ENCODE measurements at places on chromosomes 2 and 18.

- DNase-seq, result no peak
Measured at GRCh38 chr2:102064679-102065674, 73.2 kb downstream of the IL1R2 start.

DNA sequence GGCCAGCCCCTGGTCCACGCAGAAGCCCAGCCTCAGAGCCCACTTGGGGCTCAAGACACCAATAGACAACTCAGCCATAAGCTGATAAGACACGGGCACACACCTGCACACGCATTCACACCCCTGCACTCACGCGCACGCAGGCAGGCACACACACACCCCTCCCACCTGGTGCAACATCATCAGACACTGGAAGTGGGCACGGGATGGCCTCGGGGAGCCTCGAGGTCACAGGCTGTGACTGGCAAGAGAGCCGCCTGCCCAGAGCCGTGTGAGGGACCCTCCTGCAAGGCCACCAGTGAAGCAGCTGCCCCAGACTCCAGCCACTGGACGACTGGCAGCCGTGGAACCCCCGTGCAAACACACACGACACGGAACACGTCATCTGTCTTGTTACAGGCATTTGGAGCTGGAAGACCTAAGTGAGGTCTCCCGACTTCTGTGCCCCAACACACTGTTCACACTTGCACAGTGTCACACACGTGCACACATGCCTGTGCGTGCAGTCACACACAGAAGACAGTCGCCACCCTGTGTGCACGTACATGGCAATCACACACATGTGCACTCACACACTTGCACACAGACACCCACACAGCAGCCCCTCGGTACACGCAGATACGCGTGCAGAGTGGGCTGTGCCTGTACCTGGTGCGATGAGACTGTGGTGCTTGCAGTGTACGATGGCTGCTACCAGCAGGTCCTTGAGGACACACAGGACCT, 959 bp downstream of the MAB21L4 start:
- no peak for DNase-seq

GRCh38 chr2:235803028-235803427, 309.2 kb downstream of the AGAP1 start:
- DNase-seq, result no peak

DNA sequence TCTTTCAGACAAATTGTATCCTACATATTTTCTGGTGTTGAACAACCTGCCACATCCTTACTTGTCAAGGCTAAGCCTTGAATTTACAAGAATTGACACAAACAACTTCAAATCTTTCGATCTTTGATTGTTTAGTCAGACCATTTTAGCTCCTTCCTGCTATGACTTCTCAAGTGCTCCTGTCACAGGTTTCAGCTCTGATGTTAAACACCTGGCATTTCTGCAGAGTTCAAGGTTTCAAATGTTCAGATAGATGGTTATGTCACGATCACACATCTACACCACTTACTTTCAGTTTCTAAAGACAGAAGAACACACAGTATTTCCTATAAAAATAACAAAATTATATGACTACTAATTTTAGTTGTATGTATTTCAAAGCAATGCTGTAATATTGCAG, 84.0 kb downstream of the RND3 start:
- DNase-seq, result no peak

DNA sequence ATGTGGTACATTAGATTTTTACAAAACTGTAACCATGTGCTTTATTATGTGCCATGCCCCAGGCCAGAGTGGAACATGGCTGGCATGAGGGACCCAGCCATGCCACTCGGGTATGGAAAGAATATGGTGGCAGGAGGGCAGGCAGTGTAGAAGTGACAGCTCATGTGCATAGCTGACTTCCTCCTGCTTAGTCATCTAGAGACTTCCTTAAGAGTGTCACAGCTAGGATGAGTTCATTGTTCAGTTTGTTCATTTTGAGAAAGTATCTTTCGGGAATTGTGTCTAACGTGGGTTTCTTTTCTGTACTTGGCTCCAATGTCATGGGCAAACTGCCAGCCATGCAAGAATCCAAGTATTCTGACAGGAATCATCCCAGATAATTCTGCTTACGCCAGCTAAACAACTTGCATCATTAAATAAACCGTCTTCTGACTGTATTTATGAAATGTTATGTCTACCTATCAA, 94.3 kb upstream of the ITGB6 start:
- DNase-seq, result no peak

DNA sequence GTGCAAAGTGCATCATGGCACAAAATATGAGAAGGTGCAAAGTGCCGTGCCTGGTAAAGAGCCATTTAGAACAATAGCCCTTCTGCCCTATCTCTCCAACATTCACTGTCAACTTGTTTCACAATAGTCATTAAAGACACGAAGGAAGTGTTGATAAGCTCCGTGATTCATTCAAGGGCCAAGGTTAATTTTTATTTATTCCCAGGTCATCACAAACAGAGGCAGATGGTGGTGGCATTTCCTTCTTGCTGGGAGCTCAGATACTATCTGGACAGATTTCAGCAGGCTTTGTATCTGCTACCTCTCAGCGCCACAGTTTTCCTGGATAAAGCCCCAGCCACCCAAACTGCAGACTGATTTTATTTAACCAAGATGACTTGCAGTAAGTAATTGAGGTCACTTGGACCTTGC, 309.3 kb downstream of the ZNF521 start:
- no peak for DNase-seq

- DNase-seq, result no peak
Measured at GRCh38 chr2:33014268-33014667, 67.5 kb downstream of the LTBP1 start.

DNA sequence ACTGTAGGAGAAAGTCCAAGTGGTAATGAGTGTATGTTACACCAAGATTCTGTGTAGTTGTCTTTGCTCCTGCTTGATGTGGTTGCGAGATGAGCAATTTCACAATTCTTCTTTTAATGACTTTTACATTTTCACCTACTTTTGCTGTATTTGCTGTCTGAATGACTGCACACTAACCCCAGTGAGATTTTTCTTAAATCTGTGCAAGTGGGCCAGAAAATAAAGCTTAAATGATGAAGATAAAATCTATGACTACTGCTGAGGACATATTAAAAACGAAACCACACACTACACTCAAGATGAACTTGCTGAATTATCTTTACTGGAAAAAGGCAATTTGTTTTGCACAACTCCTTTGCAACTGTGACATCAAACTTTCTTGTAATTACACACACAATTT, 4.1 kb downstream of the LDAH start:
- DNase-seq, result no peak

DNA sequence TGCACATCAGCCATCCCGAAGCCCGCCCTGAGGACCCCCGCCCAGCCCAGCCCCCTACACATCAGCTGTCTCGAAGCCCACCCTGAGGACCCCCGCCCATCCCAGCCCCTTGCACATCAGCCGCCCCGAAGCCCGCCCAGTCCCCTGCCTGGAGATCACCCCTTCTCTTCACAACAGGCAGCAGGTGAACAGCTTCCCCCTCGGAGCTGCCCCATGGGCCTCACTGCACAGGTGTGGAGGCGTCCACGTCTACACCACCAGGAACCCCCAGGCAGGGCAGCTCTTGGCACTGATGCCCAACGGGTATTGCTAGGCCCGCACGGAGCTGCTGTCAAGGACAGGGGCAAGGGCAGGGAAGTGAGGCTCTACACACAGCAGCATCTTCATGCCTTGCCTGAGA, 137.6 kb downstream of the HDAC4 start:
- DNase-seq, result no peak

DNA sequence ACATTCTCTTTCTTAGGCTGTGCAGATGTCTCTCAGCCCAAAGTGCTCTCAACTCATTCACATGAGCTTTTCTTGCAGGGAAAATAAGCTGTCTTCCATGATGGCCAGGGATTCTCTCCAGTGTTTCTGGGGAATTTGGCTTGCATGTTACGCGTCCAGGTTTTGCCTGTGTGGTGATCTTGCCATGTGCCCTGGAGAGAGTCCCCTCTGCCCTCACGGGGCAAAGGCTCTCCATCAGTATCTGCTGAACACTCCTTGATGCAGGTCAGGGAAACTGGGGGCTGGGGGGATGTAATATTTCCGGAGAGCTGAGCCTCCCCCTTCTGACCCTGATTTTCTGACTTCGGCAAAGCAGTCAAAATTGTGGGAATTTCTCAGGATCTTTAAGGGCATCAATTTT, 87.6 kb downstream of the ACKR3 start:
- no peak for DNase-seq

- no peak for DNase-seq
Measured at GRCh38 chr2:118974103-118974993, 32.4 kb downstream of the MARCO start.

DNA sequence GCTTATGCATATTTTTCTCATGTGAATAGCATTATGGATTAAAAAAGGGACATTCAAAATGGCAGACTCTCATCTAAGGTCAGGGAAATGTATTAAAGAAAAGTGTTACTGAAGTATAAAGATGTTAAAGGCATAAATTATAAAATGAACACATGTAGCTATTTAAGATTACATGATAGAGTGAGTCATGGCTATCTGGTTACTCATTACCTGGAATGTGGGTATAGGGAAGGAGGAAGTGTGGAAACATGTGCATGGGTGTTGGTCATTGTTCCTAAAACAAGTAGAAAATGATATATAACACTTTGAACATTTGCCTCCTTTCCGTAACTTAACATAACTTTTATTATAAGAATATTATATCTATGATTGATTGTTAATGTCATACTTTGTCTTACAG, 66.4 kb downstream of the MYO1B start:
- DNase-seq, result no peak

GRCh38 chr2:96801005-96801785, 14.9 kb upstream of the CNNM3 start:
- peak; percentile 88 for DNase-seq

DNA sequence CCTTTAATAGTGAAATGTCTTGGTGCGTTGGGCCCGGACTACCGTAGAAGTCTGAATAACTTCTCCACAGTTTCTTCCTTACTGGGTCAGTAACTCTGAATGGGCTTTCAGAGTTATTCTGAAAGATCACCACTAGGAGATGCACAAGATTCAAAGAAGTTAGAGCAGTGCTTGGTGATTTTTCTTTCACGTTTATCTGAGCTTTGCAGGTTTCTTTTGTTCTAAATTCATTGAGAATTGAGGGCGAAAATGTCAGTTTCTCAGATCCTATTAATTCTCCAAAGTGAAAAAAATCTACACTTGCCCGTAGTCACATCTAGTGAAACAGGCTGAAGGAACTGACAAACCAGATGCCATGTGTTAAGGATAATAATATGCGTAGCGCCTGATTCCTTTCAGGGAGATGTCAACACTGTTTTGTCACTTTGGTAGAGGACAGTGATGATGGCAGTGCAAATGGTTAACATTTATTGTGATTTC, 70.1 kb downstream of the QPCT start:
- DNase-seq, result peak; percentile 48

- no peak for DNase-seq
Measured at GRCh38 chr18:5937795-5938194, 42.5 kb upstream of the TMEM200C start.

DNA sequence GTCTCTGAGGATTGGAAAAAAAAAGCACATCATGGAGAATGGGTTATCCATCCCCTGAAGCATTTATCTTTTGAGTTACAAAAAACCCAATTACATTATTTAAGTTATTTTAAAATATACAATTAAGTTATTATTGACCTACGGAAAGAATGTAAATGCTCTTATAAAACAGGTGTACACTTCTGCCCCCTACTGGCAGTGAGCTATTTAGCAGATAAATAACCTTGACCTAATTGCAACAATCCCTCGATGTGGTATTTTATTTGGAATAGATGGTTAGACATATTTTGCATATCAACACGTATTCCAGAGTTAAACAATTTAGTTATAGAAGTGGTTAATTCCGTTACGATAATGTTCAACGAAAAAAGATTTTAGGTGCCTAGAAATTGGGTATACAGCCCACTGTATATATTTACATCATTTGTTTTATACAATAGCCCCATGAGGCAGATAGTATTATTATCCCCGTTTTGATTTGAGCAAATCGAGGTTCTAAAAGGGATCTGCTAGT, 9.1 kb upstream of the DAW1 start:
- DNase-seq, result no peak

GRCh38 chr18:45221363-45221762, 393.9 kb upstream of the SLC14A2 start:
- no peak for DNase-seq

DNA sequence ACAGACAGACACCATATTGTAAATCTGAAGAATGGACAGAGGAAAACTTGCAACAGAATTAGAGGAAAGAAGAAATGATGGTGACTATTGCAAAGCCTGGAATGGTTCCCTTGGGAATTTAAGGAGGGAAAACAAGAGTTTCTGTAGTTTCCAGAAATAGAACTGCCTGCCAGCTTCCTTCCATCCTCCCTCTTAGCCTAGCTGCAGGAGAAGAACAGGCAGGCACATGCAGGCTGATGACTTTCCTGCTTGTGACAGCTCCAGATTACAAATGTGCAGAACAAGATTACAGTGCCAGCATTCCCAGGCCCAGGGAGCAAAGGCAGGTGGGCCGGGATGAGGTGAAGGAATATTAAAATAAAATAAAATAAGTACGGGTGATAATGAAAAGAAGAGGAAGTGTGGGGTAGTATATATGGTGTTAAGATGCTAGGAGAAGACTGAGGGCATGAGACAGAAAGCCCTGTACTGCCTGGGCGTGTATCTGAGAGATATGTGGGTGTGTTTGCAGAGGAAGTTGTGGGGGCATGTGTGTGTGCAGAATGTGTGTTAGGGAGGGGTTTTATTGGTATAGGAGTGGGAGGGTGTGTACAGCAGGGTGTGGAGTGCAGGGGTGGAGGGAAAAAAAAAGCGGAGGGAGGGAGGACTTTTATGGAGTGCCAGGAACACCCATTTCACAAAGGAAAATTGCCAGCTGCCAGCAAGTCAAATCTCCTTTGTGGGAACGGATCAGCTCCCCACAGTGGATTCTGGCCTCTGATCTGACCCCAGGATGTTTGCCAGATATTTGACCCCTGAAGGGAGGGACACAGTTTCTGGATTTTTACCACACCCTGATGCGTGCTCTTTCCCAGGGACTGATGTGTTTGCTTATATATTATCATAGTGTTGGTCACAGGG, 43.9 kb upstream of the NEMP2 start:
- no peak for DNase-seq

GRCh38 chr2:24993406-24994145, 21.8 kb upstream of the DNAJC27 start:
- no peak for DNase-seq

DNA sequence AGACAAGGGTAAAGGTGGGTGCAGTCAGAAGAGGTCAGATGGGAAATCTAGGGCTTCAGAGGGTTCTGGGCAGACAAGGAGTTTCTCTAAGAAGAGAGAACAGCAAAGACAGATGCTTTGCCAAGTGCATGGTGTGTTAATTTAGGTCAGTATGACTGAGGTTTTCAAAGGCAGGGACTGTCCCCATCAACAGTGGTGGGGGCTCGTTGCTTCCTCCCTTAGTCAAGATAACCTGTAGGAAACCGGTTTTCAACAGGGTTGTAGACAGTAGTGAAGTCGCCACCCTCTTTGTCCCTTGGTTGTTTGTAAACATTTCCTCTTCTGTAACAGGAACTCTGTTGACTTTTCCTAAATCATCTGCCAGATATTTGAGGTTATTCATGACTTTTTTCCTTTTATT, 11.6 kb downstream of the RAB12 start:
- DNase-seq, result no peak

DNA sequence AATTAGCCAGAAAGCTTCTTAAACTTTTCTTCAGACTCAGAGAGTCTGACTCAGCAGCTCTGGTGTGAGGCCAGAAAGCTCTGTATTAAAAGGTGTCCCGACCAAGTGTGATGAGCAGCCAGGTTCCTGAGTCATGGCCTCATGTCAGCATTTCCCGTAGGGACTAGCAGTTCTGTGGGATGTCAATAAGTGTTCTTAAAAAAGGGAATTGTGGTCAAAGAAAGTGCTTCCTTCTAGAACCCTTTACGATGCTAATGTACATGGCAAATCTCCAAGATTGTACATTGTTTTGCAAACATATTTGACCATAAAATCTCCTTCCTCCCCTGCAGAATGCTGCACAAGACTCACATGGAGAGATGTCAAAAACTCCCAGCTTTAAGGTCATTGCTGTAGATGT, 80.1 kb downstream of the PLA2R1 start:
- no peak for DNase-seq
